ENCODE measurements at places on chromosomes 11 and 22.
A peak's percentile ranks its signal among the peaks of the same experiment; 100 is the strongest.

DNA sequence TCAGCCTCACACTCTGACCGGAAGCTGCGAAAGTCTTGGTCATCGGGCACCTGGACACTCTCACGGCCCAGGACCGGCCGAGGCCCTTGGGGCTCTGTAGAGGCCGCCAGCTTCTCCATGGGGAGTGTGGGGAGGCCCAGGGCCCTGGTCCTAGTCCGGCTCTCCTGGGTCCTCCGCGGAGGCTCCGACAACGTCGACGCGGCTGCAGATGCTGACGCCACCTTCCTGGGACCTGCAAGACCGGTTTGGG is 12.9 kb downstream of the STARD10 start:
- DNase-seq: no peak

GRCh38 chr11:128522943-128523518 is 64.3 kb downstream of the ETS1 start:
- no peak for DNase-seq

DNA sequence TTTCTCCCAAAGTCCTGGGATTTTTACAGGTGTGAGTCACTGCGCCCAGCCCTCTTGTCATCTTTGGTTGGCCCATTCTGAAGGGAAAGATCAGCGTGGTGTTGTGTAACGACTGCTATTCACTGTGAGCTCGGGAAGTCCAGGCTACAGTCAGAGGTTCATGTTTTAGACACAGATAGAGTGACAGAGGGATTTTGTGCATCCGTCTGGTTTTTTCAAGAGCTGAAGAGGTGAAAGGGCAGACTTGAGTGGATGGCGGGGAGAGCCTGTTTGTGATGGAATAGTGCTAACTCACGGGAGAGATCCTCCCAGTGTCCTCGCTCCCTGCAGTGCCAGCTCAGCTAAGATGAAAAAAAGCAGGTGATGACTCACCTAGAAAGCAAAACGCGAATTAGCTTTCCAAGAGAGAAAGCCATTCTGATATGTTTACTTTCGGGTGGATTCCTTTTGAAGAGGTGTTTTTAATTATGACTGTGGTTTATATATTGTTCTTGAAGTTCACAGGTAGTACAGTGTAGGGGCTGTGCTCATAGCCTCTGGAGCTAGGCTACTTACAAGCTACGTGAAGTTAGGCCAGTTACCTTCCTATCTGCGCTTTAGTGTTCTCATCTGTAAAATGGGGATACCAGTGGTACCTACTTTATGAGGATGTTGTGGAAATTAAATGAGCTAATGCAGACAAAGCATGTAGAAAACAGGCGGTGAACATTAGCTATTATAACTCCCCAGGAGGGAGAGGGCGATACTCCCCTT is 67.2 kb downstream of the C11orf91 start:
- DNase-seq: peak; percentile 94

GRCh38 chr11:123518496-123519054 is 88.5 kb downstream of the GRAMD1B start:
- DNase-seq: no peak

DNA sequence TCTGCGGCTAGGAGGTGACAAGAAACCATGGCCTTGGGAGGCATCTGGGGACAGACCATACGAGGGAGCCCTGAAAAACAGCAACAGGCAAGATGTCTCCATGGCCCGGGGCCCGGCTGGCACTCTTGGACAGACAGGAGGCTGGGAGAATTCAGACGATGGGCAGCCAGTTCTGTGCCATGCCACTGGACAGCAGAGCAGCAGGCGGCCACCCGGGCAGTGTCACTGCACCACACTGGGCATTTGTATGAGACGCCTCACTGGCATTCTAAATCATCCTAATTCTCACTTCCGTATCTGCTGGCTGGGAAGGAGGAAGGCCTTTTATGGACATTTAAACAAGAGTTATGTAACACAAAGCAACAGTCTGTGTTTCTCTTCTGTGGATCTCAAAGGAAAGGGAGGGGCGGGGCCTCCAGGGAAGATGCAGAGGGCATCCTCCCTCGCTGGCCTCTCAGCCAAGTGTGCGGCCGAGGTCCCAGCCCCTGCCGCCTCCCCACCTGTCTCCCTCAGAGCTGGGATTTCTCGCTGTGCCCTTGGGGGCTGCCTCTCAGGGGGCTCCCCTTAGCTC is 350.3 kb downstream of the SHANK2 start:
- DNase-seq: no peak

Measured in NCI-H345 (cell line).